Ureter (tissue), 1 donor: ENCODE measurements at places on chromosomes 3 and 15.

DNA sequence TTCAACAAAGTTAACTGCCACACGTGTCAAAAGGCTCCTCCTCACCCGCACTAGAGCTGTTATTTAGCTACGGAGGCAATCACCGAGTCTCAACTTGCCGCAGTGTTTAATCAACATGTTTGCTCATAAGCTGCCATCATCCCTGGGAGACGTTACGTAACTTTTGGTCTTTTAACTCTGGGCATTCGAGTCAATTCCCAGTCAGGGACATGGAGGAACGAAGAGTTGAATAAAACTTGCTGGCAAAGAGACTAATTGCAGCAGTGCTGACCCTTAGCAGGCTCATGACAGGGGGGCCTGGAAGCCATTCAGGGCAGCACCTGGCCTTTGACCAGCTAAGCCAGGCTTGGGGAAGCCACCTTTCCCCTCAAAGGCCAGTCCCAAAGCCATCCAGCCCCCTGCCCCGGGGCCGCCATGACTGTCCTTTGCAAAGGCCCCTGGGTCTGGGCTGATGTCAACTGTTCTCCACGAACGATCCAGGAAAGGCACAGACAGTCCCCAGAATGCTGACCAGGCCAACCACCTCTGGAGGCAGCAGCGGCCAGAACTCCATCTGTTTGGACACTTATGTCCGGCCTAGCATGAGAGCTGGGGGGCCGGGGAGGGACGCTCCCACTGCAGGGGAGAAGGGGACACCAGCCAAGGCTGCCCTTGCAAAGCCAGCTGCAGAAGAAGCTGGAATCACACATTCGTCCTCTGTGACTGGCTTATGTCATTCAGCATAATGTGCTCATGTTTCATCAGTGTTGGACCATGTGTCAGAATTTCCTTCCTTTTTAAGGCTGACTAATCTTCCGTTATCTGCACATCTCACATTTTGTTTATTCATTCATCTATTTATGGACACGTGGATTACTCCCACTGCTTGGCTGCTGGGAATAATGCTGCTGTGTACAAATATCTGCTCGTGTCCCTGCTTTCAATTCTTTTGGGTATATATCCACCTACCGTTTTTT lies 43.7 kb downstream of the PCSK6 start:
- DNase-seq: no peak

GRCh38 chr3:191227541-191227940 lies 28.5 kb downstream of the OSTN start:
- DNase-seq: no peak

GRCh38 chr3:111335512-111336303 lies 206.3 kb upstream of the CD96 start:
- DNase-seq: no peak

GRCh38 chr15:31032961-31033371 lies 41.5 kb upstream of the MTMR10 start:
- DNase-seq: no peak

DNA sequence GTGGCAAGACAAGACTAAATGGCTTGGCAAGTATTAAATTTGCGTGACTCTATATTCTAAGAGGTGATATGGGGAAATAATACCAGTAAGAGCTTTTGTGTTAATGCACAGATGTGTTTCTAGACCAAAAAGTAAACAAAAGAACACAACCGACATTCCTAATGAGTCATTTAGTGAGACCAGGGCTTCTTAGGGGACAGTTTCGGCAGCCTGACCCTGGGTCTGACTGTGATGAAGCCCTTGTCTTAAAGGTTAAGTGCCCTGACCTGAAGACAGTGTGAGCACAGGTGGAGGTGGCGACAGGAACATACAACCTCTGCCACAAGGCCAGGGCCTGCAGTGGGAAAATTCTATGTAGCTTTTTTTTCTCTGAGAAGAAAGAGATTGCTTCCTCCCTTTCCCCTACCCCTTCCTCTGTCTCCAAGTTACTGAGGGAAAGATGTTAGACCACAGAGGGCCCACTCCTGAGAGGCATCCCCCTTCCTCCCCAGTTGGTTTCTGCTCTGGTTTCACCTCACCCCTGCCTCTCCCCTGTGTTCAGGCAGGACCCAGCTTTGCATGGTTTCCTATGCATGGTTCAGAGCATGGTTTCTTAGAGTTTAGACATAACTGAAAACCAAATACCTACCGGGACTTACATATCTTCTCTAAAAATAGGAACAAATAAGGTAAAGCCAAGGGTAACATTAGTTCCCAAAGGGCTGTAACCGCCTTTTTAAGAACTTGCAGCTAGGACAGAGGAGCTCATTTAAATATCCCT lies 24.8 kb upstream of the CMTM7 start:
- no peak for DNase-seq

DNA sequence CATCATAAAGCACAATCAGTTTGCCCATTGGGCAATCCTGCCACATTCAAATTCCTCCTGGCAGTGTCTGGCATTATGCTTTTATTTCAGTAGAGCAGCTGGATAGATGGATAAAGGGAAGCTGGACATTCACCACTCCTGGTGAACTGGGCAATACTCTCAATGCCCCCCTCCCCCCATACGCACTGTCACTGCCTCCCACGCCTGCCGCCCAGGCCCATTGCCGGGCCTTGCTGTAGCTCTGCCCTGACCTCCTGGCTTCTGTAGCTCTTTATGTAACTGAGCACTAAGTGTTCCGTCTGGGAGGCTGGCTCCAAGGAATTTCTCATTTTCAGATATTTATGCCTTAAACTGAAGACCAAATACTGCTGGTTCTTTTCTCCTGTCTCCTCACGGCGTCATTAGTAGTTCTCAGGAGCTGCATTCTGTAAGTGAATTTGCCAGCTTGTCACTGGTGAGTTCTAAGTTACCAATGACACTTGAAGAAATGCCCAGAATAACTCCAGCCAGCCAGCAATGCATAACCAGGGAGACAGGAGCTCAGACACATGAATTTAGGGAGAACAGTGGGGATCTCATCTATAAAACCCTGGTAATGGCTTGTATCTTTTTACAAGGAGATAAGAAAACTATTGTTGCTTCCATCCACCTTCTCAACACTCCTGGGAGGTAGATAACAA lies 25.5 kb upstream of the RASGRF1 start:
- DNase-seq: no peak

DNA sequence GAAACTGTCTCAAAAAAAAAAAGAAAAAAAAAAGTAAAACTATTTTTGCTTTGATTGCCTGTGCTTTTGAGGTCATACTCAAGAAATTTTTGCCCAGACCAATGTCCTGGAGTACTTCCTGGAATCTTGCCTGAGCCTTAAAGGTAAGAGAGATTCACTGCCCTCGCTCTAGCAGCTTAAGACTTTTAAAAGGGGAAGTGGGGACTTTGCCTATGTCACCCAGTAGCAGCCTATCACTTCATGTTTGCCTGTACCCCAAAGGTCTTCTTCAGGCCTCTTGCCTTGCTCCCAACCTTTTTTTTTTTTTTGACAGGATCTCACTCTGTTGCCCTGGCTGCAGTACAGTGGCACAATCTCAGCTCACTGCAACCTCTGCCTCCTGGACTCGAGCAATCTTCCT lies 18.9 kb upstream of the GOLGB1 start:
- no peak for DNase-seq

GRCh38 chr3:78978037-78978436 lies 789.8 kb downstream of the ROBO1 start:
- no peak for DNase-seq

GRCh38 chr3:189316296-189317019 lies 144.7 kb downstream of the TPRG1 start:
- DNase-seq: peak; percentile 65

DNA sequence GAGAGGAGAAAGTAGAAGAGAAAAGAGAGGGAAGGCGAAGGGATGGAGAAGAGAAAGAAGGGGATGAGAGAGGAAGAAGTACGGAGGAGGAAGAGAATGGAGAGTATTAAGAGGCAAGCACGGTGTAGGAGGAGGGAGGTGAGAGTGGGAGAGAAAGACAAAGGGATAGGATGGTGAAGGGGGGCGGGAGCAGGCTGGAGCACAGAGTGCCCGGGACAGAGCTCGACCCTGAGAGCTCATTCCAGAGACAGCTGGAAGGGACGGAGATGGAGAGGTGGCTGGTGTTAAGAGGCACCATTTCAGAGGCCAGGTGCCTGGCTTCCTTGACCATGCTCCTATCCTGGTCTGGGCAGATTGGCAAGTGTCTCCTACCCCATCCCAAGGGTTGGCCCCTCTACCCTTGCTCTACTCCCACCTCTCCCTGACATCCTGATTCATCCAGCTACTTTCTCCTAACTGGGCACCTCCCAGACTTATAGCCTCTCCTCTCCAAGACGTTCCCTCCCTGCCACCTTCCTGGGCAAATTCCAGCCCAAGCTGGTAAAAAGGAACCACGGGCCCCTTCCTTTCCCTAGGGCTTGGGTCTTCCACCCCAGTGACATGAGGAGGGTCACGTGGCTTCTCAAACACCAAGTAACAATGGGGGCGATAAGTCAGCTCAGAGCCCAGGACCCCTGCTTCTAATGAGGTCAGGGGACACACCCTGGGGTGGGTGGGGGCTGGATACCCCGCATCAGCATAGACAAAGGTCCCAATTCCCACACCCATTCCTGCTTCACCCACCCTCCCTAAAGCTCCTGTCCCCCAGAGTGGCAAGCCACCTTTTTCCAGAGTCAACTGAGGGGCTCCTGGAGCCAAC lies 1.1 kb downstream of the CLCN2 start:
- DNase-seq: no peak

GRCh38 chr15:74443100-74443909 lies 9.5 kb upstream of the SEMA7A start:
- no peak for DNase-seq

DNA sequence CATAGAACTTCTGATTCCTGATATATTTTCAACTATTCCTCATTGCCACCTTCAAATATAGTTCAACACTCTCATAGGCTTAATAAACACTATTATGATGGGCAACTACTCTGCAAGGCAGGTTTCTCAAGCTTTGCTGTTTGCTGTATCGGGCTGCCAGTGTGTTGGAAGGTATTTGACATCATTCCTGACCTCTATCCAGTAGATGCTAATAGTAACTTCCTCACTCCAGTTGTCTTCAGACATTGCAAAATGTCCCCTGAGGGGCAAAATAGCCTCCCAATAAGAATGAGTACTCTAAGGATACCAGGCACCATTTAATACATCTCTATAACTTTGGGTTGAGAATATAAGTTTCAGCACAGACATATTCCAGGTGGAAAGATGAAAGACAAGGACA lies 147.5 kb upstream of the PFN2 start:
- DNase-seq: no peak

- no peak for DNase-seq
Observed at GRCh38 chr3:29011966-29012365, 268.9 kb upstream of the RBMS3 start.

DNA sequence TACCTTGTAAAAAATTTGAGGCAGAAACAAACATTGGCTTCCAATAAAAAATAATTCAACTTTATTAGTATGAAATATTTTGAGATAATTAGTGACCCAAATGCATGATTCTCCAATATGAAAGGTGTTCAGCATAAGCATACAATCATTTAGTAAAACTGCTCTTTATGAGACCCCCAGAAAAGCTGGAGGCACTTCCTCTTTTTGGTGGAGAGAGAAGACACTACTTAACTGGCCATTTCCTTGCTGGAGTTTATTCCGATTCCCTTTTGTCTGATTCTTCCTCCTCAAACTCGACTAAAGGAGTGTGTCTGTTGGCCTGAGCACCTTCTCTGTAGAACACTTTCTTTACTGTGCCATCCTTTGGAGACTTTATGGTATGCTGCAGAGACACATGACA lies 34.8 kb upstream of the DCUN1D1 start:
- no peak for DNase-seq

DNA sequence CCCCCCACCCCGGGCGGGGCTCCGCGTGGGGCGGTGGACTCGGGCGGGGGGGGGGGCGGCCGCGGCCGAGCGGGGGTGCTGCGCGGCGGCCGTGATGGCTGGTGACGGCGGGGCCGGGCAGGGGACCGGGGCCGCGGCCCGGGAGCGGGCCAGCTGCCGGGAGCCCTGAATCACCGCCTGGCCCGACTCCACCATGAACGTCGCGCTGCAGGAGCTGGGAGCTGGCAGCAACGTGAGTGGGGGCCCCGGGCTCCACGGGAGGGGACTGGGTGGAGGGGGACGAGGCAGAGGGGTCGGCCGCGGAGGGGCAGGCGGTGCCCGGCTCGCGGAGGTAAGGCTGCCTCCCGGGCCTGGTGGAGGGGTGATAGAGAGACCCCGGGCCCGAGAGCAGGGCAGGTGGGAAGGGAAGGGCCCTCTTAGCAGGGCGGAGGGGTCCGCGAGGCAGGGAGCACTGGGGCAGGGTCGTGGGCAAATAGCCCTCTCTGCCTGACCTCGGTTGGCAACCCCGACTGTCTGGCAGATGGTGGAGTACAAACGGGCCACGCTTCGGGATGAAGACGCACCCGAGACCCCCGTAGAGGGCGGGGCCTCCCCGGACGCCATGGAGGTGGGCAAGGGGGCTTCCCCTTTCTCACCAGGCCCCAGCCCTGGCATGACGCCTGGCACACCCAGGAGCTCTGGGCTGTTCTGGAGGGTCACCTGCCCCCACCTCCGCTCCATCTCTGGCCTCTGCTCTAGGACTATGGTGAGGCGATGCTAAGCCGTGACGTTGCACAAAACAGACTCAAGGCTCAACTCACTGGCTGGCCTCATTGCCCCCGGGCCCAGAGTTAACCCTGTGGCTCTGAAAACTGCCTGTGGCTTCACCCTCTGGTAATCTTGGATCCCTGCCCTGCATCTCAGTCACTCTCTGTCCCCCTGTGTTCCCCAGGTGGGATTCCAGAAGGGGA lies at the start of gene ECE2:
TSS of gene ECE2 (plus strand) at position 62 of the 950 bp plus-strand sequence. CDS start at position 194, 132 bp downstream.
- DNase-seq: no peak

GRCh38 chr3:192212979-192213378 lies 514.4 kb downstream of the FGF12 start:
- DNase-seq: no peak

DNA sequence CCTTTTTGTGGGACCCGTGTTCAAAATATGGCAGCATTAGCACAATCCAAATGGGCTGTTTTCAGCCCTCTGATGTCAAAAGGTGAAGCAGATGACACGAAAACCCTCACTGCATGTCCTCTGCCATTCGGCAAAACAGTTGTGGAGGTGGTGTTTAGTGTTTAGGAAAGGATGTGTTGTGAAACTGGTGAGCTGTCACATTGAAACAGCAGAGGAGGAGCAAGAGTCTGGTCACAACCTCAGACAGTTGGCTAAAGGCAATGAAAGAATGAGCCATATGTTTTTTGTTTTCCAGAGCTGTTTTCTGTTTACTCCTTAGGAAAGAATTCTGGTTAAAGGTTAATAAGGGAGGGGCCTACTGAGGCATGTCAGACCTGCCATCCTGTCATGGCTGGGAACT lies 140.7 kb downstream of the VPS8 start:
- no peak for DNase-seq

DNA sequence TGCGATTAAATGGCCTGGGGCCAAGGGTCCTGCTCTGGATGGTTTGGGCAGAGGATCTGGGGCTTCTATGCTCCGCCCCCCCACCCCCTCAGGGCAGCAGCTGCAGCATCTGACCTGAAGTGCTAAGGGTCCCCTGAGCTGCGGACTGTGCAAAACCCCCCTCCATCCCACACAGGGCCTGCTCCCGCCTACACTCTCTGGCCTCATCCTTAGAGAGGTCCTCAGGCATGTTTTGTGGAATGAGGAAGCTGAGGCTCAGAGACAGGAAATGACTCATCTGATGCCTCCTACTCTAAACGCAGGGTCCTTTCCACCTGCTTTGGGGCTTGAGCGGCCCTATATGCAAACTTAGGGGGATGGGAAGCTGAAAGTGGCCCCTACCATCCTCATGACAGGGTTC lies 59.5 kb upstream of the CTSH start:
- no peak for DNase-seq

- DNase-seq: no peak
Observed at GRCh38 chr3:165753560-165753959, 83.7 kb downstream of the BCHE start.

GRCh38 chr3:105032541-105032940 lies 334.2 kb upstream of the ALCAM start:
- no peak for DNase-seq

- DNase-seq: no peak
Observed at GRCh38 chr3:53616321-53616720, 121.9 kb downstream of the CACNA1D start.
